ENCODE measurements at places on chromosomes 6 and 20. TPM values are rescaled to one million over a fixed set of nuclear protein-coding genes. Genes with fewer than 3 reads are reported as not detected.

DNA sequence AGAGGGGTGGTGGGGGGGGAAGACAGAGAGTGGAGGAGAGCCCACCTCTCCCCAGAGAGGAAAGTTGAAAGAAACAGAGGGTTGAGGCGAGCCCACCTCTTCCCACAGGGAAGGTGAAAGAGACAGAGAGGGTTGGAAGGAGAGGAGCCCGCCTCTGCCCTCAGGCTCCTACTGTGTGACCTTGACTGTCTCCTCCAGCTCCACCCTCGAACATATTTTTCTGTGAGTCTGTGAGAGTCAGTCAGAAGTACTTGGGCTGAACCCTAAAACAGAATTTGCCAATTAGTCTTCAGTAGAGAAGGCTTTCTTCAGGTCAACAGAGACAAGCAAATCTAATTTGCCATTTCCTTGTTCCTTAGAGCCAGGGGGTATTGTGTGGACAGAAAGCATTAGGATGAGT, 153.7 kb upstream of the SNX9 start:
- no peak for DNase-seq

The MOXD1 gene
- 4.2 TPM for total RNA-seq

DNA sequence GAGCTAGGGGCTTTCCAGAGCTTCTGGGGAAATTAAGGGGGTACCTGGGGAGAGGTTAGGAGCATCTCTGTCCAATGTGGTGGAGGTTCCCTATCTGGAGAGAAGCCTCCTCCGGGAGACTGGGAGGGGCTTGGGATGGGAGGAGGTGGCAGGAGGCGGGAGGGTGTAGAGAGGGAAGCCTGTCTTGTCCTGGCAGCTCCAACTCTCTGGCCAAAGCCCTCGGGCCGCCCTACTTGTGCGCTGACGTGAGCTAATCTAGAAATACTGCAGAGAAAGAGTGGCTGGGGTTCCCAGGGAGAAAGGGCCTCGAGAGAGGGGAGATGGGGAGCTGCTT, 1.6 kb upstream of the SLC32A1 start:
- DNase-seq: no peak

- DNase-seq: no peak
Measured at GRCh38 chr20:62227977-62228958, 8.2 kb upstream of the HRH3 start.

- no peak for DNase-seq
Measured at GRCh38 chr6:131532580-131533039, 40.4 kb upstream of the ARG1 start.

- no peak for DNase-seq
Measured at GRCh38 chr20:56809668-56810067, 180.6 kb downstream of the TFAP2C start.

DNA sequence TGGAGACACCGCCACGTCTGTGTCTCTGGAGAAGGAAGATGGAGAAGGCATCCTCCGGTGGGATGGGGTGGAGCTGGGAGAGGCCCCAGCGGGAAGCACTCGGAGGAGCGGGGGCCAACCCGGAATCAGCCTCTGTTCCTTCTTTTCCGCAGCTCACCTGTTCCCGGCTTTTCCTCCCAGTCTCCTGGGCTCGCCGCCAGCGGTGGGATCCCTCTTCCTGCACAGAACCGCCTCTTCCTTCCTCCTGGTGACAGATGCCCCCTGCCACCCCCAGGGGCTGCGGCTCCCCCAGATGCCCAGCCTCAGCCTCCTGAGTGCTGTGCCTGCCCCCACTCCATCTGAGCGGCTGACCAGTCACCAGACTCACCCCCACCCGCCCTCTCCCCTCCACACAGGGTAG, 23.3 kb downstream of the RAMACL start:
- DNase-seq: peak; percentile 80

GRCh38 chr6:107540465-107540857, 50.5 kb downstream of the SOBP start:
- DNase-seq: no peak

DNA sequence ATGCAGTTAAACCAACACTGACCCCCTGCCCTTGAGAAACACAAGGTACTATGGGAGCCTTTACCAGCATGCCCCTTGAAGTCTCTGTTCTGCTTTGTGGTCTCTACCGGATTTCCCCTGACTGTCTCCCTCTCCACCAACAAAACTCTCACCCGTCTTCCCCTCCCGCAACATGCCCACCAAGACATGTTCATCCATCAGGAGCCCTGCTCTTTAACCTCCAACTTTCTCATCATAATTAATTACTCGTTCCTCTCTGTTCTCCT, 1.1 kb downstream of the ZNF165 start:
- DNase-seq: no peak

The TFAP2C gene
- total RNA-seq: 0.38 TPM

The PDE10A gene
- total RNA-seq: 10.7 TPM

The LHFPL5 gene
- total RNA-seq: not detected

- DNase-seq: no peak
Measured at GRCh38 chr6:134436950-134437349, 119.0 kb upstream of the SGK1 start.

DNA sequence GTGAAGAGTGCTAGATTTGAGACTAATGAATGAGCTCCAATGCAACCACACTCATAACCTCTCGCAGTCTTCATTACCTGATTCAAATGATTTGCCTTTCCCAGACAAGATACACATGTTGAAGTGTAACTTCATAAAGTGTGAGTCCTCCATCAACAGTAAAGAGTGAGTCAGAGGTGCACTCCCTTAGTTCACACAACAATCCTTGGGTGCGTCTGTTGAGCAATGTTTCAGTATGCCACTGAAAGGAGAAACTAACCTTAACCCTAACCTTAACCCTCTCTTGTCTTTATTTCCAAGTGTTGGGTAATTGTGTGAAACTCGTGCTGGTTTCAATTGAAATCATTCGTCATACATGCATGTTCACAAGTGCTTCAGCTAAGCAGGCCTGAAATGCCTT, 21.0 kb upstream of the RIN2 start:
- DNase-seq: no peak

DNA sequence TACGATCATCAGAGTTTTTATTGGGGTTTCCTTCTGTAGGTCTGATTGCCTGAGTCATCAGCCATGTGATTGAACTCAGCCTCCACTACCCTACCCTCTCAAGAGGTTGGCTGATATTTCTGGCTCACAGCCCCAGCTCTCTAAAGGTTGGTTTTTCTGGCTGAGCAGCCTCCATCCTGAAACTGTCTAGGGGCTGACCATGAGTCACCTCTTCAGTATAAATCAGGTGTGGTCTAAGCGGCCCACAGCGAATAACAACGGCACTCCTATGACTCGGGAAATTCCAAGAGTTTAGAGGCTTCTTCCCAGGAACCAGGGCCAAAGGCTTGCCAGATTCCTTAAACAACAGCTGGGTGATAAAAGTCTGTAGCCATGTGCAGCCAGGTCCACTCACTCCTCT, 115.5 kb downstream of the SOD2 start:
- DNase-seq: no peak

DNA sequence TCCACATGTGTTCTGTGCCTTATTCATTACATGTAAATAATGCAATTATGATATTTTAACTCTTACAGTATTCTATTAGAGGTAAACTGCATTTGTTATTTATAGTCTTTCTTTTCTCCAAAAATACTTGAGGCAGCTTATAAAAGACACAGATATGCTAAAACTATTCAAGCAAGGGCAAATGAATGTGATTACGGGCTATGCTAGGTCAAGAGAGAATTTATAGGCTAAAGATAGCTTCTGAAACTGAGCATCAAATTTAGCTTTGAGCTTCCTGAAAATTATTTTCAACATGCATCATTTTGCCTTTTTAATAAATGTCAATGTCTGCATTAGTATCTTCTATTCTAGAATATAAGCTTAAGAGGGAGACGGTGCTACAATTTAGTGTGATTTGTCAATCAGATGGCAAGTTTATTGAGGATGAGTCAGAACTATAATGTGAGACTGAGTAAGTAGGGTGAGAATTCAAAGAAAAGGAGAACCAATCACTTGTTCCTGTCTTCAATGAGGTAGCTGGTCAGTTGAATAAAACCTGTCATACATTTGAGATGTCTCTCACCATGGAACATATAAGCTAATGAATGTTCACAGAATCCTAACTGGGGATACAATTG, 669.4 kb upstream of the CITED2 start:
- DNase-seq: no peak

GRCh38 chr20:47921408-47921807, 136.1 kb upstream of the SULF2 start:
- no peak for DNase-seq

DNA sequence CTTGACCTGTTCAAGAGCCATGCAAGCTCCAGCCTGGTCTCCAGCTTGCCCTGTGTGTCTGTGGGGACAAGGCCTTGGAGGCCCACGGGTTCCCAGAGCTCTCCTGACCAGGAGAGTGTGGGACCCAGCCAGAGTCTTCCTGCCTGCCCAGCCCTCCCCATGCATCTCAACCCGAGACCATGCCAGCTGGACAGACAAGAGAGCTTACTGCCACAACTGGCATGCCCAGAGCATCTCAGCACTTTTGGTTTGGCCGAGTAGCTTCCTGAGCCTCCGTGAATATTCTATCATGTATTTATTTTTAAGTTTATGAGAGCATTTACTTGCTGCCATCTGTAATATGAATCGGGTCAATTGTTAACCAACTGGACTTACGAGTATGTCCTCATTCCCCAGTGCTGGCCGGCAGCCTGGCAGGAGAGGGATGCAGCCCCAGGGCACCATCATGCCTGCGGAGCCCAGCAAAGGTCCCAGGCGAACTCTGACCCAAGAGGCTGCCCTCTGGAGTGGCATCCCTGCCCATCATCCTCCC, 14.9 kb downstream of the IP6K3 start:
- DNase-seq: no peak

DNA sequence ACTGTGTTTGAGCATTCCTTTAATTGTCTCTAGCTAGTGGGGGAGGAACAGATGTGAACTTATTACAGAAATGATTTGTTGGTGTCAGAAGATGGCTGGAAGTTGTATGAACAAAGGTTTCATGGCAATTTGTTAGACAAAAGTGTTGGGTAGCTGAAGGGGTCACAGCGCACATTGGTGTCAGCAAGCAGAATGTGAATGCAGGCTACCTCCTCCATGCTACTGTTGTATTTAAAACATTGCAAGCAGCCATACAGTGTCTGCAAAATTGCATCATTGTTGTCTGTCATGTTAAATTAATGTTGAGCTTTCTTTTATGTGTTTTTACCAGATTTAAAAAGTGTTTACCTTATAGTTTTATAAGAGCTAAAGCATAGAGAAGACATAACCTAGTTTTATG, 6.2 kb downstream of the LRRC1 start:
- no peak for DNase-seq

The SPATA25 gene
- 9.6 TPM for total RNA-seq

- no peak for DNase-seq
Measured at GRCh38 chr6:51805517-51805916, 281.9 kb downstream of the PKHD1 start.

GRCh38 chr20:58568483-58569240, 53.5 kb upstream of the APCDD1L start:
- peak; percentile 62 for DNase-seq

DNA sequence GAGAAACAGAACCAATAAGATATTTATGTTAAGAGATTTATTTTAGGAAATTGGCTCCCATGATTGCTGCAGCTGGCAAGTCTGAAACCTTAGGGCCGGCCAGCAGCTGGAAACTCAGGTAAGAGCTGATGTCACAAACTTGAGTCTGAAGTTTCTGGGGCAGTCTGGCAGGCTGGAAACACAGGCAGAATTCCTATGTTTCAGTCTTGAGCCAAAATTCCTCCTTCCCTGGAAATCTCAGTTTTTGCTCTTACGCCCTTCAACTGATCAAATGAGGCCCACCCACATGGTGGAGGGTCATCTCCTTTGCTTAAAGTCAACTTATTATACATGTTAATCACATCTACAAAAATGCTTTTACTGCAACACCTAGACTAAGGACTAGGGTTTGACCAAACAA, 184.1 kb downstream of the SOD2 start:
- DNase-seq: no peak

DNA sequence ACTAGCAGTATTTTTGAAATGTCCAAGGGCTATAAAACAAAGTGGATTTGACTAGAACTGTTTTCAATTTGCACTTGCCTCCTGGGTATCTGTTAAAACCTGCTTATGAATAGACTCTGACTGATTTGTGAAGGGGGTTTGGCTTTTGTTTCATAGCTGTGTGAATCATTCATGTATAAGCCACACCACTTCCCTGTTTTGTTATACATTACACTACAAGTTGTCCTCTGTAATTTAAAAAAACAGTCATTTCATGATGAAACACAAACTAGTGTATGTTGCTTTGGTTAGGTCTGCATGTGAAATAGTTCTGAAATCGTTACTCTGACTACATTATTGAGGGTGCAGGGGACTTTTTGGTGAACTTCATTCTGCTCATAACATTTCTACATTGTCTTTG, 121.7 kb downstream of the NKAIN2 start:
- DNase-seq: no peak

The GSTA3 gene
- not detected for total RNA-seq

DNA sequence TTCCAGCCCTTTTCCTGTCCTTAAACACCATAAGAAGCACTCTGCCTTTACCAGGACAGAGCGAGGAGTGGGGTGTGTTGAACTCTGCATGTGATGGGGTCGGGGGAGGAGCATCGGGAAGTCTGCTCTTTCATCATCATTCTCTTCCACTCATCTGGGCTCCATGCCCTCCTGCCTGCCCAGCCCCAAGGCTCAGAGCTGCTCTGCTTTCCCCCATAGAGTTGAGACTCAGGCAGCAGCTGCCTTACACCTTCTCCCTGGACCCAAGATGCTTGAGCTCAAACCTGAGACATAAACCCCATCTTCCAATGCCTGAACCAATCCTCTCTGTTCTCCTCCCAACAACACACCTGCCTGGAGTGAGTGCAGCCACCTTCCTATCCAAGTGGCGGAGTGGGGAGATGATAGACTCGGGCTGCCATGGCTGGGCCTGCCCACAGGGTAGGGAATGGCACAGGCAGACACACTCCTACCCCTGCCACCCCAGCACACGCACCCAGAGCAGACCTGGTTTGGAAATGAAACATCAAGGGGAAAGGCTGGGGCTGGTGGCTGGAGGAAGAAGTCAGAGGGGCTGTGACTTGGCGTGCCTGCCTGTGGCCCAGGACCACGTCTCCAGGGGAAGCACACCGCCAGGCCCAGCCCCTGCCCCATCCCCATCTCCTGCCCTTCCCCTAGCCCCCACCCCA, 28.4 kb downstream of the TFEB start:
- no peak for DNase-seq

DNA sequence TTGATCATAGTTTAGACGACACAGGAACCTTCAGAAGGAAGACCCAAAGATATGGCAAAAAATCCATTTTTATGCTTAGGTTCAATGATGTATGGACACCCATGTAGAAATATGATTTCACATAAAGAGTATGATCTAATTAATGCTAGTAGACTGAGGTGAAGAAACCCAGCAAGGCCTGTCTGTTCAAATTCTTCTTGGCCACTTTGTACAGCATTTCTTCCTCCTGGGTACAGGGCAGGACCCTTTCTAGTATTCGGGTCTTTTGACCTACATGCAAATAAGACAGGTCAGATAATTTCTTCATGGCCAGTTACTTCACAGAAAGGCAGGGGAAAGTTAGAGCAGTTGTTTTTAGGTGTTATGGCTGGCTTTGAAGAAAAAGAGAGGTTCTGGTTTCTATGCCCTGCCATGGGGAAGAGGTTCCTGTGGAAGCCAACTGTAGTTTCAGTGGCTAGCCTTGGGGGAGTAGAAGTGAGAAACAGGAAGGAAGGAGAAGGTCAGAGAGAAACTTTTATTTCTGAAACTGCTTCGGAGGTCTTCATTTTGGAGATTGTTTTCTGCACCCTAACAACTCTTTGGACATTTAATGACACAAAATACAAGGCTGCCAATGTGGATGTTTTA, 208.3 kb downstream of the PTPRK start:
- DNase-seq: no peak

The FUT9 gene
- total RNA-seq: not detected

Measured in posterior vena cava (tissue), 2 donors.